IMR-90 (cell line): ENCODE measurements at places on chromosomes 6 and 20. TPM values are rescaled to one million over a fixed set of nuclear protein-coding genes. Genes with fewer than 3 reads are reported as not detected.

DNA sequence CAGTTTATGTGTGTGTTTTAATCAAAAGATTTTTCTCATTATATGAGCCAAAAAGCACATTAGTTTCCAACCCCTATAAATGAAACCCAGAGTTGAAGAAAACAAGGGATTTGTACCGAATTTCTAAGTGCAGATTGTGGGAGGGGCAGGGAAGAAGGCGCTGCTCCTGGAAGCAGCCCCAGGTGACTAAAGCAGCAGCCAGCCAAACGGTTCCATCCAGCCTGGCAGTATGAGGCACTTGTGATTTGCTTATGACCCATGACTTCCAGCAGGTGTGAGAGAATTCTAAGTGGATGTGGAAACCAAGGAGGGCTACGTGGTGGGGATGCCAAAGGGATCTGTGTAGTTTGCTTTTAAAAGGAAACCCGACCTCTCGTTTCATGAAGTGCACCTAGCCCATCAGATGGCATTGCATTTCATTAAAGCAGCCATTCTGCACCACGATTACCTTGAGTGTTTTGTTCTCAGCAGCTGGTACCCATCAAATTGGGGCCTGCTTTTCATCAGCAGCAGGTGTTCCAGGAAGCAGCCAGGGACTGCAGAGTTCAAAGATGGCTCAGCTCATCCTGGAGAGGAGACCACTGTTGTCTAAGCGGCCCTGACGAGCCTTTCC, 79.1 kb downstream of the DTD1 start:
- DNase-seq: no peak

- DNase-seq: peak; percentile 43
Observed at GRCh38 chr6:144809120-144809519, 524.0 kb downstream of the UTRN start.

DNA sequence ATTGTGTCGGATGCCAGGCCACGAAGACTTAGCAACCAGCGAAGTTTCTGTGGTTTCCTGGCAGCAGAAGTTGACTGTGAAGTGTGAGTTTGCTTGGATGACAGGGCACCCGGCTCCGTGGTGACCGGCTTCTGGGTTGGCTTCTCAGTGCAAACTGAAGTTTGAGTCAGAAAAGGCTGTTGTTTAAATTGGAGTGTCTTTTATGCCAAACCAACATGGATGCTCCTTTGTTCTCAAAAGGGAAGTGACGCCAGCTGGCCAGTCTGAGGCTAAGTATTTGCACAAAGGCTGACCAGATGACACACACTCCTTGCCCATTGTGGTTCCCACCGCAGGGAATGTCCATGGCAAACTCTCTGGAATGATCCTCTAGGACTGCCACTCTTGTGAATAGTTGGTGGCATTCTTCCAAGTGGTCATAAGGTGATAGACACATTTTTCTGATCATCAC, 164.8 kb upstream of the QKI start:
- no peak for DNase-seq

DNA sequence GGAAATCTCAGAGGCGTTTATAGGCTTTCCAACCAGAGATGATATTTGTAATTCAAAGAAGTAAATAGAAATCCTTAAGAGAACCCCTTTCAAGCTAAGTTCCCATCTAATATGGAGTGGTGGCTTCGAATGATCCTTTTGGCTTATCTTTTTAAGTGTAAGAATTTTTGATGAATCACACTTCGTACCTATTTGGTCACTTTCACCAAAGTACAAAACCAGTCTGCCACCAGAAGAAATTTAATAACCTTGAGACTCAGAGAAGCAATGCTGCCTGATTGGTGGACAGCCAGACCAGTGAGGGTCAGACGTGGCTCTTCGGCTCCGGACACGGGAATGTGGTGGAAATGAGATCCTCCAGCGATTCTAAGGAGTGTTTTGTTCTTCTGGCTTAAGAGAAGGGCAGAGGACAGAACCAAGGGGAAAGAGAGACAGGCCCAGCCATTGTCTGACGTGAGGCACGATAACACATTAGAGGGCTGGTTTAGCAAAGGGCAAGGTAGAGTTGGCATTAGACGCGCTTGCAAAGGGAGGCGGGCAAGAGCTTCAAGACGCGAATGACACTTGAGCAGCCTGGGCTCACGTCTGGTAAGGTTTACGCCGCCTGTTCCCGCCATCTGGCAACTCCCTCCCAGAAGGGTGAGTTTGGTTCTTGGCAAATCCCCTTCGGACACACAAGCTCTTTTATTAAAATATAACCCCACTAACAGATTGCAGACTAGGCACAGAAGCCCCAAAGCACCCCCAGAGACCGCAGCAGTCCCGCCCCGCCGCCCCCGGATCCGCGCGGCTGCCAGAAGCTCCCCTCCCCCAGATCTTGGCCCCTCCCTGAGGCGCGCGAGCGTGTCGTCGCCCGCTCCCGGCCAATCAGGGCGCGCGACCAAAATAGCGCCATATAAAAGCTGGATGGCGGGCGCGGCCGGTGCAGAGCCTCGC, 50.0 kb upstream of the EZR start:
- no peak for DNase-seq

DNA sequence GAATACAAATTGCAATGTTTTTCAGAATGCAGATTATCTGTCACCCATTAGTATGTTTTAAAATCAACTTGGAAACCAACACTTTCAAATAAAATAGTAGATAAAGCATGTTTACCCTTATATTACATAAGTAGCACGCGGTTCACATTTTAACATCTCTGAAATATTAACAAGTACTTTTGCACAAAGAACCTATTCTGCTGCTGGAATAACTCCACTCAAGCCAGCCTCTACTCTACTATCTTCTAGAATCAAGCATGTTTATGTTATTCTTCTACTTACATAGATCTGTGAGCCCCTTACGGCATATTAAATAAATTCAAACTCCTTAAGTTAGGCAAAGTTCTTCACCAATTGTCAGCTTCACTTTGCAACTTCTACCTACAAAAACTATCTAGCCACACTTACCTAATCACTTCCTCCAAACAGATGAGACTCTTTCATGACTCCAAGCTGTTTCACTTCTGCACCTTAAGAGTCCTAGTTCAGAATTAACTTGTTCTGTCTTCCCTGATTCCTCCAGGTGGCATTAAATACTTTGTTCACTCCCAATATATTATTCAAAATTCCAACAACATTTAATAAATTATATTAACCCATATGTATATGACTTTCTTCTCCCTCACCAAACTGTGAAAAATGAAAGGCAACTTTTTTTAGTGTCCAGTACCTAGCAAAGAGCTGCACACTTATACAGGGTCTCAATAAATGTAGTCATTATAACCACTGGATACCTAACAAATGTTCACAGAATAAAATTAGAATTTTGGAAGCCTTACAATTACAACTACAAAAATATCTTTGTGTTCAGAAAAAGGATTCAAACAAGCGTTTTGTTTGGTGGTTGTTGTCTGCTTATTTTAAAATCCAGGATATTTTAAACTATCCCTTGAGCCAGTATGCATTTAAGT, 12.1 kb downstream of the CEP85L start:
- DNase-seq: no peak

MYLK2 gene
- total RNA-seq: 0.18 and 0.28 TPM in 2 replicates
